ENCODE measurements at places on chromosomes 2 and 18.

GRCh38 chr2:135689679-135690078 lies 52.0 kb upstream of the UBXN4 start:
- DNase-seq: no peak

GRCh38 chr2:168920504-168921157 lies 19.5 kb downstream of the G6PC2 start:
- DNase-seq: peak; percentile 6

DNA sequence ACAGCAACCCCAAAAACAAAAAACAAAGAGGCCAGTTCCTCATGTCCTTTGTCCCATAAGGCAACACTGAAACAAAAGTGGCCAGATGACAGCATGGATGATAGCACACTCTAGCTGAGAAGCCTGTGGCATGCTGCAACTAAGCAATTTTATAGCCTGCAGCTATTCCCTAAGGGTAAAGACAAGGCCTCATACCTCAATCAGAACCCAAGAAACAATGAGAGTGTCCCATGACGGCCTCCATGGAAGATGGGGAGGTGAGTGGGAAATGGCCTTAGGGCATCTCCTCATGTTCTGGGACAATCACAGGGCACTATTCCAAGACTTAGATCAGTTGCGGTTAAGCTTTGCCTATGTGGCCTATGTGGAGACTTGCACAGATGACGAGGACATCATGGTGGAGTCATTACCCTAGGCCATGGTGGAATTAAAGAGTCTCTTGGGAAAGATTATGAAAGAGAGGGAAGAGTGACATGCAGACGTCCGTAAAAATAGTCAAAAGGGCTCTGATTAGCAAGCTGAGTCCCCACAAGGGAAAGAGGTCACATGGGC lies 103.1 kb downstream of the INO80D start:
- no peak for DNase-seq

- no peak for DNase-seq
Observed at GRCh38 chr2:178962805-178963433, 87.0 kb downstream of the CCDC141 start.

DNA sequence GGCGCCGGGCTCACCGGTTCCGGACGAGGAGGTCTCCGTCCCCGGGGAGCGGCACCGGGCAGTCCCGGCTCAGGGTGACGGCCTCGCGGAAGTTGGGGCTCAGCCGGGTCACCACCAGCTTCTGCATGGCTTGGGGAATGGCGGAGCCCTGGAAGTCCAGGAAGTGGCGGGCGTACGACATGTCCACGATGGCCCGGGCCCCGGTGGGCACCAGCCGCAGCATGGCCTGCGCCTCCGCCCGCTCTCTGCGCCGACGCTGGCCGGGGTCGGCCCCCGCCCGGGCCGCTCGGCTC lies 157 bp downstream of the PTGR3 start:
- no peak for DNase-seq

GRCh38 chr2:85772019-85772745 lies 18.4 kb downstream of the ATOH8 start:
- DNase-seq: peak; percentile 96

GRCh38 chr2:69386360-69386759 lies 667 bp downstream of the GFPT1 start:
- peak; percentile 8 for DNase-seq

Measured in NCI-H1092 treated with DMSO at 0.1 percent for 48 hours (cell line).